ENCODE measurements at places on chromosomes 5 and 9.

DNA sequence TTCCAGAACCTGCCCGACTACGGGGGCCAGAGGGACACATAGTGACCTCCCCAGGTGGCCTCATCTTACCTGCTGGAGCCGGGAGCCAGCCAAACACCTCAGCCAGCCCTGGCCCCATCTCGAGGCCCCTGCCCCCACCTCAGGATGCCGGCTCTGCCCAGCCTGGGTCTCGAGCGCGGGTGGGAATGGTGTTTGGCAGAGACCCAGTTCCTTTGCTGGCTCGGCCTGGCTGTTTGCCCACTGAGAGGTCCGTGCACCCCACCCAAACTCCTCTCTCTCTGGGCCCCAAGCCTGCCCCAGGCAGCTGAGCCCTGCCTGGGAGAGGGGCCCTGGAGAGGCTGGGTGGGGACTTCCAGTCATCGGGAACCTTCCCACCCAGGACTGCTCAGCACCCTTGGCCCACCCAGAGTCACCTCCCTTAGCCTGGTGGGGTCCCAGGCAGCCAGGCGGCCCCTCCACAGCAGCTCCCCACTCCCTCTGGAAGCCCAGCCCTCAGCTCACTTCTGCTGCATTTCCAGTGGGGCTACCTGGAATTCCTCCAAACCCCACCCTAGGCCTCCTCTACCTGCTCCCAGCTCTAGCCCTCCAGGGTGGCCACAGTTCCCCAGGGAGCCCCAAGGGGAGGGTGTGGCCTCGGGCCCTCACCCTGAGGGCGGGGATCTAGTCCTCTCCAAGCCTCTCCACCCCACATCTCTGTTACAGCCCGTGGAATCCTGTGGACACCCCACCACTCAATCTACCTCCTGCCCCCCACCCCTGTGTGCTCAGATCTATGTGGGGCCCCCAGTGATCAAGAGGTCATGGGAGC lies 42.4 kb upstream of the UBAC1 start:
- no peak for DNase-seq

GRCh38 chr5:67493676-67494075 lies 297.1 kb upstream of the CD180 start:
- peak; percentile 81 for DNase-seq

DNA sequence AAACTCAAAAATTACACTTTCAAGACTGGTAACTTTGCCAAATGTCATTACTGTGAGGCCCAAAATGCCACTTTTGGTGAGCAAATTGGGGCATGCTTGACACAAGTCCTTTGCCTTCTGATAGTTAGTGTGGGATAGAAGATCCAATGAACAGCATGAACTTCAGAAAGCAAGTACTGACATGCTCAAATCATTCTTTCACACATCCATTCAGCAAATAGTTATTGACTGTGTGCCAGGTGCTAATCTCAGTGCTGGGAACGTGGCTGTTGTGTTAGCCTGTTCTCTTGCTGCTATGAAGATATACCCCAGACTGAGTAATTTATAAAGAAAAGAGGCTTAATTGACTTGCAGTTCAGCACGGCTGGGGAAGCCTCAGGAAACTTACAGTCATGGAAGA lies 247.0 kb downstream of the CHSY3 start:
- DNase-seq, result no peak

DNA sequence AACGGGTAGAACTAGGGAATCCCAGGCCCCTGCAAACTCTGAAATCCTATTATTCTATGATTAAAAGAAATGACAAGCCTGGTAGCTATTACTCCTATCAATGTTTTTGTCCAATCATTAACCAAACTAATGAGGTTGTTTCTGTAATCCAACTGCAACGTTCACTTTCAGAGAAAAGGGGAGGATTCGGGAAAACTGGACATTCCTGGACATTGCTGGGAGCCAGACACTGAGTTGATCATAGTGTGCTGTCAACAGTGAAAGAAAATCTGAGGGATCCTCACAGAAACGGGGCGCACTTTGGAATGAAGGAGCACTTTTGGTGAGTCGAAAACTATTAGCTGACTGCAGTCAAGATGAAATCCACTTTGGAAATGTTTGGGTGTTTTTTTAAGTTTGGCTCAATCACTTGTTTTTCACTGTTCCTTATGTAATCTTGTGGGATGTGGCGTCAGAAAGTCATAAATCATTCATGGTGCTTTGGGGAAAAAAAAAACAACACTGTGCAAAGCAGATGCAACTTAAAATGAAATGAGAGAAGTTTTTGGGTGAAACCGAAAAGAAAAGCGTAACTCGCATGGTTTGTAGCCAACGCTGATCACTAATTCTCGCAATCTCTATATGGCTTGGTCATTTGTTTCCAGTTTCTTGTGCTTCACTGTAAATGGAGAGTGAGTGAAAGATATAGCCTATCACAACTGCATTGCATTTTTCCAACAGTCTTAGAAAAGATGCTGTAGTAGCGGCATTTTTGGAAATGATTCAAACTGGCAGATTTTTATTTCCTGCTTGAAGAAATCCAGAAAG lies 51.2 kb upstream of the ADRA1B start:
- DNase-seq, result no peak

DNA sequence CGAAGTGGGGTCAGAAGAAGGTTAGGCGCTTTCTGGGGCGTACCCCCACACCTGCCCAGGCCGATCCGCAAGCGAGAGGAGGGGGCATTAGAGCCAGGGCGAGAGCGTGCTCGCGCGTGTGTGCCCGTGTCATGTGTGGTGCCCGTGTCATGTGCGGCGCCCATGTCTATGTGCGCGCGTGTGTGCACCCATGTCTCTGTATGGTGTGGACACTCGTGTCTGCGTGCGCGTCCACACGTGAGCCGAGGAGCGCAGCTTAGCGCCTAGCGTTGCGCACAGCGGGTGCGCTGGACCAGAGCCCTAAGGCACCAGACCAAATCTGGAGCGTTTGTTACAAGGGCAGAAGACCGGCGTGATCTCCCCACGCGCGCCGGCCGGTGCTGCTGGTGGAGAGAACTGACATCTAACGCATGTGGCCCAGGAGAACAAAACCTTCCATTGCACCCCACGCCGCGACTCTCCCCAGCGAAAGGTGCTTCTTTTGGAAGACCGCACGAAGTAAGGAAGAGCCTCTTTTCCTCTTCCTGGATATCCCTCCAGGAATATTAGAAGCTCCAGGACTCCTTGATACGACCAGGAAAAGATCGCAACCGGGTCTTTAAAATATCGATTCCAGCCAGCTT lies 644 bp downstream of the NIM1K start:
- DNase-seq, result peak; percentile 77

DNA sequence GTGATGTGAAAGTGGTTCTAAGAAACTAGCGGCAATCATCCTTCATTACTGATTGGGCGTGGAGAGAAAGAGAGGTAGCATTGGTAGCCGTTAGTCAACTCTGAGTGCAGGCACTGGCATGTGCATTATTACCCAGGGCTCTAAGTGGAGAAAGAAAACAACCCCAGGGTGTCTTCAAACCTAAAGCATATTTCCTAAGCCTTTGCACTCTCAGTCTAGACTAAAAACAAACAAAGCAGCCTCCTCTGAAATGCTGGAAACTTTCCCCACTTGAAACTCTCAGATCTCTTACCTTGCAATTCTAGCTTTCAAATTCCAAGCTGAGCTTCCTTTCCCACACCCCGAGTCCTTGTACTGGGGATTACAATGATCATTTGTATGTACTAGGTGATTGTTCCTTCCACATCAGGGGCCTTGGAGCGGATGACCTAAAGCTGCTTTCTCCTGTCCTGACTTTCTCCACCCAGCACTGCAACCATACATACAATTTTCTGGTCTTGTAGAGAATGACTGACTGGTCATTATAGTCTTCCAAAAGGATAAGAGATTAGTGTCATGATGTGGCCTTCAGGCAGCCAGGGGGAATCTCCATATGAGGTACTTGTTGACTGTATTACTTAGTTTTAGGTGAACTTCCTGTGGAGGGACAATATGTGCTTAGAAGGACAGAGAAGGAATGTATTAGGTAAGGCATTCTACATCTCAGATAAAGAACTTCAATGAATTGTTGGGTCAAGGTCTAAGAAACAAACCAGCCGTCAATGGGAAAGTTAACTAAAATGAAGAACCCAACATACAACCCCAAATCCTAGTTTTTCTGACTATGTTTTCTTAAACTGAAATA lies 98.3 kb upstream of the CDKN2B start:
- DNase-seq, result no peak
